ENCODE measurements at places on chromosomes 3 and 15.
A peak's percentile ranks its signal among the peaks of the same experiment; 100 is the strongest.

DNA sequence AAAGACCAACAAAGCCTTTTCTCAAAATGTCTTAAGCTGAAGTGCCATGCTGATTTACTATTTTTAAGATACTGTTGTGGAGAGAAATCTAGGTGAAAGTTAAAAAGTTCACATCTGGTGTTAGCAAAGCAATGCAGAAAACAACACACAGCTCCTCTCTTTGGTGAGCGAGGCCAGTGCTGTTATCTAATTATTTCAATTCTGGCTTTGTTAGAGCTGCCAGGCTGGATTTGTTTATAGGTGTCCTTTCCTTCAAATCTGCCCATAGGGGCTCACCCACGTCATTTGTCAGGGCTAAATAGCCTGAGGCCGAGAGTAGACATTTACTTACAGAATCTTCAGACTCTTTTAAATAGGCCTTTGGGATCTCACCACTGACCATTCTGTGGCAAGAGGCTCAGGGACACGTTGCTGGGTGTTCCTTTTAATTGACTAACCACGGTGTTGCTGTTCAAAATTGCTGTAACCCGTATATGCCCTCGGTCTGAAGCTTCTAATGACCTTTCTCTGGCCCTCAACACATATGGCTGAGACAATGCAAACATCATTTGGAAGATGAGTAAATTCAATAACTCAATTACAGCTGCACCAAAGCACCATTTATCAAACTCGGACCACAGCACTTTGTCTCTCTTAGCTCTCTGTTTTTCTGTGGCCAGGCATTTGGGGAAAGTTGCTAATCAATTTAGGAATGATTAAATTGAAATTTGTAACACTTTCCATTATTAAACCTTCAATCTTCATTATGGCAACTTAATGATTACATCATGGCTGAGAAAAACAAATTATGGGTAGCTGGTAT, 152.6 kb downstream of the PDZRN3 start:
- no peak for DNase-seq

DNA sequence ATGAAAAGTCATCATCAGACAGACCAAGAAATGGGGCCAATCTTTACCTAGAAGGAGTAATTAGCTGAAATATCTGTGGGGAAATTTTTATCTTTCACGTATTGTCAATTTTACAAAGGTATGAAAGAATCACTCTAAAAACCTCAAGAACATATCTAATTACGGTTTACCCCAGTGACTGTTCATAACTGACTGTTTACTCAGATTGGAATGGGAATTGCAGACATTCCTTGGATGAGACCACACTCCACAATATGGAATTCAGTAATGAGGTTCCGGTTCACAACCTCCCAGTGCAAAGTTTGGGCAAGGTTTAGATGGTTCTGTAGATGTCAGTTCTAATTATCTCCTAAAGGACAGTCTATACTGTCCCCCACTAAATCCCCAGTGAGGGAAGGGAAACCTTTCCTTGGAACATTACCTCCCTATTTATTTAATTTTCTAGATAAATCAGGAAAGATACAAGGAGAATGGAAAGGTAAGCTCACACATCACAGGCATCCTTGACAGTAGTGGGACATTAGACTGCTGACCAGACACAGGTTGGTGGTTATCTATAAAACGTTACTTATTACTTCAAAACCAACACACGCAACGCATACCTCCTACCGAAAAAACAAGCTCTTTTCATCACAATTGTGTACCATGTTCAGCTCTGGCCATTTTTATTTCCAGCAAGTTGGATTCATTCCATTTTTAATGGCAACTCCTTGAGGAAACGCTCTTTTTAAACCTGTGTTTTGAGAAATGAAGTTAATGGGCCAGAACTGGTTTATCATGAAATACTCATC, 129.9 kb downstream of the RORA start:
- DNase-seq: peak; percentile 84

DNA sequence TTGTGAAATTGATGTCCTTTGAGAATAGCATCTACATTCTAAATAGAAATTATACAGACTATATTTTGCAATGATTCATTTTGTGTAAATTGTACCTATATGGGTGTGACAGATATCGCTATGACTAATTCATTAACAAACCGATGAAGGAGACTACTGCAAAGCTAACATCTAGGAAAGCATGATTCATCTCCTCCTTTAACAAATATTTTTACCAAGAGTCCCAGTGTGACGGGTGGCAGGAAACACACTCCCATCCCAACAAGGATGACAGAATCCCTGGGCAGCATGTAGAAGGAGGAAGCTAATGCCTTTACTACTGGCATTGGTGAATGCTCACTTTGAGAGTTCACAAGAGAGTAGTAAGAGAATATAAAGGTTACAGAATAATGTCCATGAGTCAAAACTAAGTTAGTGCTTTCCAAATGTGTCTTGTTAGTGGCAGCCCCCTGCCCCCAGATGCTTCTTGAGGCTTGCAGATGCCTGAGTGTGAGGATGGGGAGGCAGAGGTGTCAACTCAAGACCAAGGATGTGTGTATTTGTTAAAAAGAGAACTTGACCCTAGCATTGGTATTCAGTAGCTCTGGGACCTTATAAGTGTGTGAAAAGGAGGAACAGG, 180.6 kb downstream of the FMN1 start:
- peak; percentile 61 for DNase-seq

DNA sequence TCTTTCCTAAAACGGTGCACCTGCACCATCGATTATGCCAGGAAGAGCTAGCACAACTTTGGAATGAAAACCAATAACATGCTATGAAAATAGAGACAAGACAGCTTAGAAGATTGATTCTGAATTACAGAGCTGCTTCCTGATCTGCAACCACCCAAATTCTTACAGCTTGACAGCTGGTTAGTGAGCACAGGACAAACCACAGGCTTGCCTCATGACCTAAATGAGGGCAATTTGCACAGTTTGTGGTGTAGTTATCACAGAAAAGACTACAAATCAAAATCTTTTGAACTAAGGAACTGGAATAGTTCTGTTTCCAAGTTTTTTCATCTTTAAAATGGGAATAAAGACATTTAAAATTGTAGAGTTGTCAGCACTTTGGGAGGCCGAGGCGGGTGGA, 533.5 kb downstream of the NAALADL2 start:
- peak; percentile 75 for DNase-seq

GRCh38 chr3:196093317-196094111, 11.6 kb upstream of the TFRC start:
- DNase-seq: no peak

DNA sequence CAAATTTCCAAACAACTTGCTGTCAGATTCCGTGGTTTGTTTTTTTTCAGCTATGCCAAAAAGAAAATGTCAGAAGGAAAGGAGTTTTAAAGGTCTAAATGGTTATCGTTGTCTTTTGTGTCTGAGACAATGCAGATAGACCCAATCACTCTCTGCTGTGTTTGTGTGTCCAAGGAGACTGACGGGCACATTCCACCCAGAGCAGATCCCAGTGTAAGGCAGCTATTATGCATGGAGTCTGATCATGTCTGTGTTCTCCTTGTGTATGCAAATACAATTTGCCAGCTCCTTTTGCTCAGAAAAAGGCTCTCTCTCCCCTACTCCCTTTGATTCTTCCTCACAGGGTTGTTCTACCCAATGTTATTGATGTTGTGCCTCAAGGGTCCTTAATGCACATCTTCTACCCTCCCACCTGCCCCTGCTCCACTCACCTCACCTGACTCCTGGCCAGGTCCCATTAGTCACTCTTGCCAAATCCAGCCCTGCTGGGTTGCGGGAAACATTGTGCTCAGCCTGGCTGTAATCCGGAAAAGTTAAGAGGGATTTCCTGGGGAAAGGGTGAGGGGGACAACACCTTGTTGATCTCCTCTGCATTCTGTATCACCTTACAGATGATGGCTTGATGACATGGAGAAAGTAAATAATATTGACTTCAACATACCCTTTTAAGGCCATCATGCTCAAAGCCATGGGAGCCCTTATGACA, 61.0 kb downstream of the OTOL1 start:
- no peak for DNase-seq

- DNase-seq: no peak
These were observed 255.1 kb downstream of the MEIS2 start for GRCh38 chr15:36845270-36845669.

DNA sequence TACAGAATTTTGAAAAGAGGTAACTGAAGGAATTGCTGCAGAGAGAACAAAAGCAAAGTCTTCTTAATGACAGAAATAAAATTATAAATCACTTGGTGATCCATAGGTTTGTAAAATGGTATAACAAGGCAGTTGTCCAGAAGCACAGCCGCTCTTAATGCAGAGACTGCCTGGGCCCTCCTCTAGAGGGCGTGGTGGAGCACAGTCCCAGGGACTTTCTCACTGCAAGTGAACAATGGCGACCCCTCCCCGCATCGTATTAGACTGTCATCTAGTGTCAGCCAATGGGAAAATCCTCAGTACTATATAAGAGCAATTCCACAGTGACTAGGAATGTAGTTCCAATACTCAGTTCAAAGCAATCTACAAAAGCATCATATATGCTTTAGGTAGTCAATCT, 26.4 kb upstream of the ZBED2 start:
- DNase-seq: no peak

- DNase-seq: peak; percentile 92
These were observed 67.4 kb downstream of the GRIP2 start for GRCh38 chr3:14472471-14473351.

DNA sequence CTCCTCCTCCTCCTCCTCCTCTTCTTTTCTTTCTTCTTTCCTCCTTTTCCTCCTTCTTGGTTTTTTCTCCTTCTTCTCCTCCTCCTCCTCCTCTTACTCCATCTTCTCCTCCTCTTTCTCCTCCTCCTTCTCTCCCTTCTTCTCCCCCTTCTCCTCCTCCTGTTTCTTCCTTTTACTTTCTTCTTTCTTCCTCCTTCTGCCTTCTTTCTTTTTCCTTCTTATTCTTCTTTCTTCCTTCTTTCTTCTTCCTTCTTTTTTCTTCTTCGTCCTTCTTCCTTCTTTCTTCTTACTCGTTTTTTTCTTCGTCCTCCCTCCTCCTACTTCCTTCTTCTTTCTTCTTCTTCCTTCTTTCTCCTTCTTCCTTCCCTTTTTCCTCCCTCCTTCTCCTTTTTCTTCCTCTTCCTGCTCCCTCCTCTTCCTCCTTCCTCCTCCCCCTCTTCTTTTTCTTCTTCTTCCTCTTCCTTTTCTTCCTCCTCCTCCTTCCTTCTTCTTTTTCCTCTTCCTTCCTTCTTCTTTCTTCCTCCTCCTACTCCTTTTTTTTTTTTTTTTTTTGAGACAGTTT, 92.1 kb downstream of the SLMAP start:
- DNase-seq: no peak

GRCh38 chr3:46858456-46858855, 4.8 kb downstream of the MYL3 start:
- DNase-seq: no peak

- DNase-seq: no peak
These were observed 488 bp downstream of the THSD4 start for GRCh38 chr15:71115567-71116351.

GRCh38 chr3:65558826-65559225, 479.9 kb downstream of the MAGI1 start:
- no peak for DNase-seq

DNA sequence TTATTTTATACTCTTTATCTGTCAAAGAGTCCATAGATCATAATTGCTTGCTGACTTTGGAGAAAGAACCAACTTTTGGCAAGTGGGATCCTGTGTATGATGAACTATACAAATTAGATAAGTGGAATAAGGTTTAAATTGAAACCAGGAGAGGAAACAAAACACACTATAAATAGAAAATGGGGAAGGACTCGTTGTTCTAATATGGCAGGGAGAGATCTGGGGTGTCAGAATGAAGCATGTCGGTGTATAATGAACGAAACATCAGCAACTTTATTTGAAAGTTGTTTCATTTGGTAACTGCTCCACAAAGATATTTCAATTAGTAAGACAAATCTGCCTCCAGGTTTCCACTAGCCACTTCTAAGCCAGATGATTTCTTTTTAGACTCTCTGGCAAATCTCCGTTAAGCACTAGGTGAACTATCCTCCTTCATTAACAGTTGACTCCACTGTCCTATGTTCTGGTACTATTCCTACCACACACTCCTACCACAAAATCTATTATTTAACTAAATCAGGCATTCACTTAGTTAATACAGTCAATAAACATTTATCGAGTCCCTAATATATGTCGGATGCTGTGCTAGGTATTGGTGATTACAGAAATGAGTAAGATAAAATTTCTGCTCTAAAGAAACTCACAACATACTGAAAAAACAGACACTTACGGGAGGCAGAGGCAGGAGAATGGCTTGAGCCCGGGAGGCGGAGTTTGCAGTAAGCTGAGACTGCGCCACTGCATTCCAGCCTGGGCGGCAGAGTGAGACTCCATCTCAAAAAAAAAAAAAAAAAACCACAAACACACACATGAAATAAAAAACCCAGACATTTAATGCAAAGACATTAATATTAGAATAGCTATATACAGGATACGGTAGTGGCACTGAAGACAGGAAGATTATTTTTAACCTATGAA, 20.1 kb downstream of the SLC15A2 start:
- DNase-seq: no peak

DNA sequence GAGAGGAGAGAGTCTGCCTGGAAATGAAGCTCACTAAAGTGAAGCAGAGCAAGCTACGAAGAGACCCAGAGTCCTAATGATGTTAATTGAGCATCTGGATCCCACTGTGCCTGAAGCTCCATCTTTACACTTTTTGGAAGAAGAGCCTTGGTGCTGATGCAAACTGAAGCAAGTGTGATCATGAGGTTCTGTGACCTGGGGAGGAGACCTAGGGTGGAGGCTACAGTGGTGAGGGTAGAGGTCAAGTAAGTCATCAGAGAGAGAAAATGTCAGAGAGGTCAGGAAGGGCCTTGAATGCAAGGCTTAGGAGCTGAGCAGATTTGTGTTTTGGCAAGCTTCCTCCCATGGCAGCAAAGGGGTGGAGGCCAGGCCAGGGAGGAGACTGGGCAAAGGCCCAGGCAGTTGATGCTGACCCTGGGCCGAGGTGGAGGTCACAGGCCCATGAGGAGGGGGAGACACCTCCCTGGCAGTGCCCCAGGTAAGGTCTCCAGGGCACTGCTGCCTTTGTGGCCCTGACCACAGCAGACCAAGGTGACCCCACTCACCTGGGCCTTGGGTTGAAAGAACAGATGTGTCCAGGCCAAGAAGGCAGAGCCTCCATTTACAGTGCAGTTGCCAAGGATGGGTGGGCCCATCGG, 1.6 kb downstream of the GRIP2 start:
- no peak for DNase-seq

DNA sequence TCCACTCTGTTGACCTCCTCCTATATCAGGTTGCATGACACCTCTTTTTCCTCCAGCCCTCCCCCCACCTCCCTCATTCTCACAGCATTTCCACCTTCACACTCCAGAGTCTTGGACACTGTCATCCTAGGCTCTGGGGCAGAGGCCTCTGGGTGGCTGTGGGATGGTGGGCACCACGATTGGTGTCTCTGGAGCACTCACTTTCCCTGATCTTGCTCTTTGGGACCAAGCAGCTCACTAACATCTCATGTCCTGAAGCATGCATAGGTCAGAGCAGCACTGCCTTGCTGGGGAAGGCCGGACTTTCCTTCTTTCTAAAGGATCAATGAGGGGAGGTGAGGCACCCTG, 14.9 kb downstream of the ZBTB47 start:
- no peak for DNase-seq

- no peak for DNase-seq
These were observed 39.0 kb downstream of the U2SURP start for GRCh38 chr3:143040261-143040879.
